ENCODE measurements at places on chromosomes 2 and 18.

DNA sequence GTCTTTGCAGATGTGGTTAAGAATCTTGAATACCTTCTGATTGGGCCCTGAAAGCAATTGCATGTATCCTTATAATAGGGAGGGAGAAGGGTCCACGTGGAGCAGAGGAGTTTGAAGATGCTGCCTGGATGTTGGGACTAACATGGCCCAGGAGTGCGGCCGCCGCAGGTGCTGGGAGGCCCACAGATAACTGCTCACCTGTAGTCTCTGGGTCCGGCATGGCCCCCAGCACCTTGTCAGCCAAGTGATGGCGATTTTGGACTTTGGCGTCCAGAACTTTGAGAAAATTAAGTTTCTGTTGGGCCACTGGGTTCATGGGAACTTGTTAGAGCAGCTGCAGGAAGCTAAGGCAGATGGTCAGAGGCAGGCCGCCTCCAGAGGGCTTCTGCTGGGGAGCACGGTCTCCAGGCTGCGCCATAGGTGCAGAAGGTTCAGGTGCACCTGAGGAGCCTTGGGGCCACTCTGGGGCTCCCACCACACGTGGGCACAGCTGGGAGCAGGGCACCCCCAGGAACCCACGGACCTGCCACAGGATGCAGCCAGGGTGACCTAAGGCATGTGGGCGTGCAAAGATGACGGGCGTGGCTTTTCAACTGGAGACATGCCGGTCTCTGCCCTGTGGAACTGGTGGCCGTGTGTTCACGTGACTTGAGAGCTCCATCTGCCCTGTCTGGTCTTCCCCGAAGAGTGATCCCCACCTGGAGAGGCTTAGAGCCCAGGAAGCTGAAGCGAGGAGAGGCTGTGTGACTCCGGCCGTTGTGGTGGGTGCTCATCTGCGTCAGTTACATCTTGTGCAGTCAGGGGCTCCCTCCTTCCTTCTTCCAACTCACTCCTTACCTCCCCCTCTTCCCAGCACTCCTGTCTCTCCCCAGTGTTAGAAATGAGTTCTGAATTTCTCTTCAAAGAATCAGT lies 277.3 kb downstream of the AGAP1 start:
- DNase-seq, result no peak

DNA sequence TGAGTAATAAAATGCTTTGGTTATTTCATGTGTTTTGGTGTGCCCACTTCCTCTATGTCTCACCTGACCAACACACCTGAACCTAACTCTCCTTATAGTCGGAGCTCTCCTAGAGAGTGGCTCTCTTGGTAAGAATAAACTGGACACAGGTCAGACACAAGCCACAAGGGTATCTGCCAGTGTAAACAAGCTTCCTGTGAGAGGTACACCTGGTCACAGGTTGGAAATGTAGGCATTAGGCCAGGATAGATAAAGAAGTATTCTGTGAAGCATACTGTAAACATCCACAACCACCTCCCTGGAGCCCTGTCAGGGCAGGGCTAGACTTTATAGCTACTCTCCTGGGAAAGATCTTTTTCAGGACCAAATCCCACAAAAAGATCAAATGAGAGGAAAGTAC lies 69.4 kb downstream of the ZDBF2 start:
- DNase-seq, result no peak

GRCh38 chr2:173598525-173598924 lies 243.9 kb downstream of the CDCA7 start:
- no peak for DNase-seq

DNA sequence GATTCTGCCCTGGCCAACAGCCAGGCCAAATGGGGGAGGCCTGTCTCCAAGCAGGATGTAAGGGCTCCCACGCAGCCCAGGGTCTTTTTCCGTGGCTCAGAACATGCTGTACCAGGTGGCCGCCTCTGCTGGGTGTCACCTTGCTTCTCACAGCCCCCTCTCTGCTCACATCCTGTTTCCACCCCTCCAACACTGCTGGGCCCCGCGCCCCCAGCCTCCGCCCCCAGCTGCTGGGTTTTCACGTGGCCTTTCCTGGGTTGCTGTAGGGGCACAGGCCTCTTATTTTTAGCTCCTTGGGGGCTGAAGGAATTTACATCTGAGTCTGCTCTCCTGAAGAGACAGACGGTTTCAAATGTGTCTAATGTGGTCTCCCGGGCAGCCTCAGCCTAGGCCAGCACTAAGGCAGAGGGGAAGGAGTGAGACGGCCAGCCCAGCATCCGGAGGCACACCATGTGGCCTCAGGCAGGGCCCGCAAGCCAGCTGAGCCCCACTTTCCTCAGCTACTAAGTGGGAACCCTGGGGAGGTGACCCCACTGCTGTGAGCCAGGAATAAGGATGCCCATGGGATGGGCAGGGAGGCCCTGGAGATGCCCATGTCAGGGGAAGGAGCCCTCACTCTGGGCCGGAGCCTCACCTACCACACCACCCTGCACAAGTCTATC lies 18.7 kb upstream of the DUSP2 start:
- no peak for DNase-seq

DNA sequence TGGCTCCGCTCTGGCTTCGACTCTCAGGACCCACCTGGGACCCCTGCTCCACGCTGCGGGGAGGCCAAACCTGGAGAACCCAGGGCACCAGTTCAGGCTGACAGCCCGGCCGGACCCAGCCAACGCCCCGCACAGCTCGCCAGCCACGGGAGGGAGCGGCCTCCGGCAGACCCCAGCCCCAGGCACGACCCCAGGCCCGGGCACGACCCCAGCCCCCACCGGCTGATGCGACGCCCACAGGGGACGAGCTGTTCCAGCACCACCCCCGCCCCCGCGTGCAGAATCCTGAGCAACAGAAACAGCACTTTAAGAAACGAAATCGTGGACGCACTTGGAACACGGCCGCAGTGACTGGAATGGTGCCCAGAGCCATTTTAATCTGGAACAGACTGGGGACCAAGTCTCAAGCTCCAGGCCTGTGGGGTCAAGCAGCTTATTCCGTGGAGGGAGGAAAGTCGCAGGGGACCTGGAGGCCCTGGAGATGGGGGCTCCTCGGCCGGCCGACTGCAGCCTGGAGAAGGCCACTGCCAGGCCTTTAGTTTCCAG lies 74.2 kb downstream of the MBP start:
- DNase-seq, result peak; percentile 66

DNA sequence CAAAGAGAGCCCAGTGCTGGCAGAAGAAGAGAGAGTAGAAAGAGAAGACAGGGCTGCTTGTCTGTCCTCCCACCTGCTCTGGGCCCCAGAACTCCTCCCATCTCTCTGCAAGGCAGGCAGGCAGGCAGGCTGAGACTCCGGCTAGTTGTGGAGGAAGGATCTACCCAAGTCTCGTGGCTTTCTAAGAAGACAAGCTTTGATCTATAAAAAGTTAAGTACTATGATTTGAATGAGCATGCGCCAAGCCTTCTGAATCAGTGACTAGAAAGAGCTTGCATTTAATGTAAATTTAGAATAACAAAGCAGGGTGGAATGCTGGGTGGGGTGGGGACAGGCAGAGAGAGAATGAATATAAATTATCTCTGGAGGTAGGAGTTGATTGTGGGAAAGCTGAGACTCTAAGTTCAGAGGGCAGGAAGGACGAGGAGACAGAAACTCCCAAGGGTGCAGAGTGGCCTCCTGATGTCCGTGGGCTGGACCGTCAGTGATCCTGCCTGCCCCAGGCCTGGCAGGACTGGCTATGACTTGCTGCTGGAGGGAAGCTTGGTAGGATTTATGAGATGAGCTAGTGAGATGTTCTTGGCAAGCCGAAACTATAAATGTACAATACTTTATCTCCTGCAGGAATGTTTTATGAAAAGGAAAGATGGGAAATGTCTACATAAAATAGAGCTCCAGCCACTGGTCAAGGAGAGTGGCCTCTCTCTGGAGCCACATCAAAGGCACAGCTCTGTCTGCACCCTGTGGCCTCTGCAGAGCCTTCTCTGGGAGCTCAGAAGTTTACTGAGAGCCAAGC lies 447.5 kb downstream of the TNS1 start:
- DNase-seq, result no peak

GRCh38 chr18:65852273-65852672 lies 101.5 kb downstream of the CDH7 start:
- DNase-seq, result no peak

- peak; percentile 63 for DNase-seq
Observed at GRCh38 chr2:161400076-161400475, 16.0 kb upstream of the TBR1 start.

GRCh38 chr2:40289771-40290404 lies 162.0 kb downstream of the SLC8A1 start:
- no peak for DNase-seq

DNA sequence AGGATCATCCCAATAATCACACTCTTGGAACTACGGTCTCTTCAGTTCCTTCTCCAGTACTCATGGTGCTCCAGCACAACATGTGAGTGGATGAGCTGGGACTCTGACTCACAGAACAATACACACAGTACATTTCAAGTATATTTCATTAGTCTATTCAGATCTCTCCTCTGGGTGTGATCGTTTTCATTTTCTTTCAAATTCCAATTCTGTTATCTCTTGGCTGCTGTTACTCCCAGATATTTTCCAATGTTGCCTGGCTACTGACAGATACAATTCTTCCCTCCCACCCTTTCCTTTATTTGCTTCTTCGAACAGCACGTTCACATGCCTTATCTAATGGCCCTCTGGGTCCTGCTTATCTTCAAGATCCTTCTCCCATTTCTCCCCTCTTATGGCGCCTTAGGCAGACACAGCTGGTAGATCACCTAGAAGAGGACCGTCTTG lies 216.0 kb downstream of the ACKR3 start:
- peak; percentile 60 for DNase-seq

GRCh38 chr18:51123481-51123880 lies 74.0 kb downstream of the MEX3C start:
- no peak for DNase-seq

- DNase-seq, result peak; percentile 79
Observed at GRCh38 chr2:215556979-215557378, 121.1 kb upstream of the FN1 start.

DNA sequence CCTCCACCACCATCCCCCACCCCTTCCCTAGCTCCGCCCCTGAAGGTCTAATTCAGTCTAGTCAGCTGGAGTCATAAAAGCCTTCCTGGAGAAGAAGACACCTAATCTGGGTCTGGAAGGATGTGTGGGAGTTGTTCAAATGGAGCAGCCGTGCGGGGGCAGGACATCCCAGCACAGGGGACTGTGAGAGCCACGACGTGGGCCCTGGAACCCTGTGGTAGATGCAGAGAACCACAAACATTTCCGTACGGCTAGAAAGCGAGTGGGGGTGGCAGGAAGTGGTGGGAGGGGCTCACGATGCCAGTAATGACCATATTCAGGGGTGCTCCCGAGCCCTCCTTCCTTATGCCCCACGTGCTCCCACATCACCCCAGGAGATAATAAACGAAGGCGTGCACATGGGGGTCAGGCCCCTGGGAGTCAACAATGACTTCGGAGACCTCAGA lies 20.9 kb upstream of the COL6A3 start:
- peak; percentile 84 for DNase-seq

DNA sequence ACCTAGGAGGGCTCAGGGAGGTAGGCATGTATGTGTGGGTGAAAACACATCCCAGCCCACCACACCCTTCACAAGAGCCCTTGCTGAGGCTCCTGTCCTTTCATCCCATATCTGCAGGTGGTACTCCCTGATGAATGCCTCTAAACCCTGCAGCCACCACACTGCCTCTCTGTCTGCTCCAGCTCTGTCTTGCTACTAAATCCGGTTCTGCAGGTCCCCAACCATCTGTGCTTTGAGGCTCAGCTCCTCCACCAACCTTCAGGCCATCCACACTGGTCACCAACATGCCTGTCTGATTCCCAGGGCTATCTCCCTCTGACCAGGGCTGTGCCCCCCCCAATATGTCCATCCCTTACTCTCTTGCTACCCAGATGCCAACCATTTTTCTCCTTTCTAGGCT lies 92.7 kb downstream of the BIN1 start:
- DNase-seq, result no peak

- DNase-seq, result no peak
Observed at GRCh38 chr2:236397681-236398080, 133.5 kb upstream of the ASB18 start.

- no peak for DNase-seq
Observed at GRCh38 chr18:34281722-34282121, 57.0 kb upstream of the NOL4 start.

DNA sequence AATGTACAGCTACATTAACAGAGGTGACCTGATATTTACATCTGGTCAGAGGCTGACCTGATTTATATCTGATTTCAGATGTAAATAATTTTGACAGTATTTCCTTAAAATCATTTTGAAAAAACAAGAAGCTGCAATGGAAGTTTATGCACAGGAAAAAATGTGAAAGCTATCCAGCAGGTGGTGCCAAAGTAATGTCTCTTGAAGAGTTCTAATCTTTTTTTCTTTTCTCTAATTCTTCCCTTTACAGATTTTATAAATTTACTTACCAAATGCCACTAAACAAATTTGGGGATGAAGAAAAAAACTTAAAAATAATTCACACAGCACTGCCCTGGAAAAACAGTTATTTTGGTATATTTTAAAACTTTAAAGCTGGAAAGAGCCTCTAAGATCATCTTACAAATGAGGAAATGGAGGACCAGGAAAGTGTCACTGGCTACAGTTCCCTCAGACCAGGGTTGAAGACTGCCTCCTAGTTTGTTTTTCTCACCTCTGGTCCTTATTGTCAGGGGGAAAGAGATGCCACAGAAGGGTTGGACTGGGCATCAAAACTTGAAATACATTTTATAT lies 16.4 kb upstream of the FBLN7 start:
- peak; percentile 70 for DNase-seq

- no peak for DNase-seq
Observed at GRCh38 chr2:15038366-15039364, 406.1 kb downstream of the LRATD1 start.

DNA sequence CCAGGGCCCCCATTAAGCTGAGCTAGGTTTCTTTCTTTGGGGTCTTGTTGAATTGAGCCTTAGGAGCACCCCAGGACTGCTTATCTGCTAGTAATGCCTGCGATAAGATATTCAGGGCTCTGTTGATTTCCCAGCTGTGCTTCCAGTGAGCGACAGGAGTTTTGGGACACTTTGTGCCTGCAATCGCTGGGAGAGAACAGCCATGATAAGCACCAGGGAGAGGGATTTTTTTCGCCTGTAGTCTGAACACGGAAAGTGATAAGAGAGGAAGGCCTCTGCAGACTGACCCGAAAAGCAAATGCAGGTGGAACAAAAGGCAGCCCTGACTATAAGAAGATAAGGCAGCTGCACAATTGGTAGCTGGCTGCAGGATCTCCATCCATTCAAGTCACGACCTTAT lies 244.3 kb downstream of the CNTNAP5 start:
- DNase-seq, result no peak

- no peak for DNase-seq
Observed at GRCh38 chr18:23871410-23871809, 143.1 kb upstream of the TTC39C start.

DNA sequence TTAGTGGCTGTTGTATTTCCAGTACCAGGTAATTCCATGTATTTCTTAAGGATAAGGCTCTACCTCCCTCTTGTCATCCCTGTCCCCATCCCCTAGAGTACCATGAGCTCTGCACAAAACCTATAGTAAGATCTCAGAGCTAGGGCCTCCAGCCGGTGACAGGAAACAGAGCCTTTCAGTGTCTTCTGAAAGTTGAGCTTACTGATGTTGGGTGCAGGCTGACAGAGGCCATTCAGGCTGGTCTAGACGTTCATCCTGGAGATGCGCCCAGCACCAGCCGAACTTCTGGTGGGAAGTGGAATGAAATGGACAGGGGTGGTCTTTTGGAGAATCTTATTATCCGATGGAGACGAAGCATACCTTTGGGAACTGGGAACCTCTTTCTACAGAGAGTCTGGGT lies 16.7 kb upstream of the LYPD6B start:
- no peak for DNase-seq

GRCh38 chr2:48126162-48126561 lies 219.9 kb upstream of the FBXO11 start:
- DNase-seq, result peak; percentile 88

Data from fibroblast of mammary gland (primary cell).